Stimulated activated CD8-positive, alpha-beta memory T cell treated with anti-CD3 and anti-CD28 coated beads, Interleukin-4, amount 100 ng/mL, for 1 hour (primary cell): ENCODE measurements at places on chromosomes 2 and 18.

GRCh38 chr2:10331027-10331701 lies 28.5 kb downstream of the HPCAL1 start:
- DNase-seq = no peak

DNA sequence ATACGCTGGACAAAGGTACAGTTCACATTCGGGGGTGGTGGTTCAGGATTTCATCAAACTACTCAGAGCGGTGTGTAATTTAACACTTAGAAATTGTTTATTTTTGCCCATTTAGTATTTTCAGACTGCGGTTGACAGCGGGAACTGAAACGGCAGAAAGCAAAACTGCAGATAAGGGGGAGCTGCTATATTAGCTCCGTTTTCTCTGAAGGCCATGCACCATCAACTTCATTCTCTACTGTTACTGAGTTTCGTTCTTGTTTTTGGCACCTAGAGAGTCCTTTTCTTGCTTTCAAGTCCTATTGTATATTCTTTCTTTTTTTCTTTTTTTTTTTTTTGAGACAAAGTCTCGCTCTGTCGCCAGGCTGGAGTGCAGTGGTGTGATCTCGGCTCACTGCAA lies 121.5 kb upstream of the SP3 start:
- no peak for DNase-seq

- no peak for DNase-seq
Observed at GRCh38 chr18:28820353-28820752, 643.4 kb upstream of the CDH2 start.

DNA sequence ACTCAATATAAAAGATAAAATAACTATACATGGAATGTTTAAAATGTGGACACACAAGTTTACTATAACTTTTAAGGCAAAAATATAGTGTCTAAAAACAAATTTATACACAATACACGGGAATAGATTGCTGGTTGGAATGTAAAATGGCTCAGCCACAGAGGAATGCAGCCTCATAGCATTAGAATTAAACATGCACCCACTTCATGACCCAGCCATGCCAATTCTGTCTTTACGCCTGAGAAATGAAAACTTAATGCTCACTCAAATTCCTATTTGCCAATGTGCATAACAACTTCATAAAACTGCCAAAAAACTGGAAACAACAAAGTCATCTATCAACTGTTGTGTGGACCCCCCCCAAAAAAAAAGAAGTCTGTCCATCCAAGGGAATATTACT lies 1006.6 kb upstream of the POU3F3 start:
- DNase-seq = no peak

DNA sequence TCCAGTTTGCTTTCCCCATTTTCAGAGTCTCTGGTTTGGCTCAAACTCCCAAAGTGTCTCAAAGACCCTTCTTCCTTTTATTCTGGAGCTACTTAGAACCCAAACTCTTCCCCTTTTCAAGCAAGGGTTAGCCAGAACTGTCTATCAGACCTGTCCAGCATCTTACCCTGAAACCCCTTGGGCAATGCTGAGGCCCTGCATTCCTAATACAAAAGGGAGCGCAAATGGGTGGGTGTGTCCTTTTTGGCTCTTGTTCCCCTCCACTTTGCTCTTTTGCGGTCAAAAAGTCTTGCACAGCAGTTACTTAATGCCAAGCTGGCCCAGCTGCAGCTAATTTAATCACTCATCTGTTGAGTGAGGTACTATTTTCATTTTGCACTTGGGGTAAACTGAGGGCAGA lies 231.2 kb upstream of the FOSL2 start:
- DNase-seq = no peak

DNA sequence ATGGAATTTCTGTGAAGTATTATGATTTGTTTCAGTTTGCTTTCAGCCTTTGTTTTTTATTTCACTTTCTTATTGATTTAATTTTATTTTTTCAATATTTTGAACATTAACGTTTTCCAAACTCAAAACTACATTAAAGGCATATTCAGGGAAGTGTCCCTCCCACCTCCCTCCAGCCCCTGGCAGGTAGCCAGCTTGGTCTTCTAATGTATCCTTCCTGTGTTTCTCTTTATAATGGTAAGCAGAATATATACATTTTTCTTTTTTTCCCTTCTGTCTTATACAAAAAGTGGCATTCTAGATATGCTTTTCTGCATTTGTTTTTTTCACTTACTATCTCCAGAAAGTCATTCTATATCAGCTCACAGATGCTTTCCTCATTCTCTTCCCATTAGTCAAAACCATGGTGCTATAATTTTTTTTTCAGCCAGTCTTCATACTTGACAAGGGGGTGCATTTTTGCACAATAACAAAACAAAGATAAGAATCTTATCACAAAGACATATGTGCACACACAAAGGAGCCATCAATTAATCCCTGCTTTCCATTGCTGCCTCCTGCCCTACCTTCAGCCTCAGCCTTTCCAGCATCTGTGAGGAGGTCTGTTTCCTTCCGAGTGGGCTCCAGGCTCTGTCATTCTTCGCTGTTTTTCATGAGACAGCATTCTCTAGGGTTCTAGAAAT lies 33.7 kb upstream of the TMEM177 start:
- DNase-seq = no peak

DNA sequence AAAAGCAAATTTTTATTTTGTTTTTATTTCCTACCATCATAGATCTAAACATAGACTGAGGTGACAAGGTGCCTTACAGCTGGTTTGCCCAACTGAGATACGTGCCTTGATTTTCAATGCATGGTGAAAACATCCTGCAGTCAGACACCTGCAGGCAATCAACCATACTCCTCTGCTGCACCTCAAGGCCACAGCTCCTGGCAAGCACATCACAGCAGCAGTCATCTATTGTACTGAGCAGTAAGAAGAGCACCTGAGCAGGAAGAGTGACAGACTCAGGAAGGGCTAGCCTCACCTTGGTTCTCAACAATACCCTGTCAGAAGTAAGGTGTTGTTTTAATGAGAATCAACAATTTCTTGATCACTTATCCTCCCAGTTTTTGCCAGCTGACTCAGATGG lies 1206.8 kb upstream of the NRXN1 start:
- no peak for DNase-seq

GRCh38 chr2:120667981-120668380 lies 67.7 kb upstream of the GLI2 start:
- DNase-seq = no peak

GRCh38 chr2:236774171-236774570 lies 204.5 kb downstream of the ACKR3 start:
- no peak for DNase-seq

- no peak for DNase-seq
Observed at GRCh38 chr18:498931-499775, 1.3 kb downstream of the COLEC12 start.

GRCh38 chr18:45739848-45740247 lies 15.9 kb downstream of the SLC14A1 start:
- no peak for DNase-seq

- DNase-seq = no peak
Observed at GRCh38 chr2:168907940-168908662, 7.0 kb downstream of the G6PC2 start.

DNA sequence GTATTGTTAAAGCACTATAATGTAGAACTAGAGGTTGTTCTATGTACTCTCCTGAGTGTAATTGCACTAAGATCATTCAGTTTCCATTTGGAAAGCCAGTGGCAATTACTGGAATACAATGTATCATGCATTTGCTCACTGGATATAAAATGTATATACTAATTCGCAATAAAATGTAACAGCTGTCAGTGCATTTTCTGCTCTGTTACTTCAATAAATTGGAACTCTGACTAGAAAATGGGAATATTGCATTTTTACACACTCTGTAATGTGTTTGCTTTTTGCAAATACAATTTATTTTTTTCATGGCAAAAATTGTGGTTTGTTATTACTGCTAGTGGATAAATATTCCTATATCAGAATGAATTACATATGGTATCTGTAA lies 893.8 kb upstream of the POU3F3 start:
- no peak for DNase-seq

DNA sequence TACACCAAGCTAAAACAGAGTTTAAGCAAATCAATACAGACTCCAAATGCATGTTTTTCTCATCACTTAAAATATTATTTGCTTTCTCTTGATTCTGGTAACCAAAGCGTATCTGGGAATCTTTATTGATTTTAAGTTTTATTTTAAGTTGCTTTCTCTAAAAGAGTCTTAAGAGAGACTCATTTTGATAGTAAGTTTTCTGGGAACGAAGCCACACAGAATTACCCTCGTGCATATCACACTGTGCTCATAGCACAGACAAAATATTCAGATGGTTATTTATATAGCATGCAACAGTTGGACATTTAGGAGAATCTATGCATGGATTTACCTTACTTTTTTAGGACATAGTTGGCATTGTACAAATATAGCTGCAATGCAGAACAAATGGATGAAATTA lies 597.5 kb upstream of the NRXN1 start:
- no peak for DNase-seq

DNA sequence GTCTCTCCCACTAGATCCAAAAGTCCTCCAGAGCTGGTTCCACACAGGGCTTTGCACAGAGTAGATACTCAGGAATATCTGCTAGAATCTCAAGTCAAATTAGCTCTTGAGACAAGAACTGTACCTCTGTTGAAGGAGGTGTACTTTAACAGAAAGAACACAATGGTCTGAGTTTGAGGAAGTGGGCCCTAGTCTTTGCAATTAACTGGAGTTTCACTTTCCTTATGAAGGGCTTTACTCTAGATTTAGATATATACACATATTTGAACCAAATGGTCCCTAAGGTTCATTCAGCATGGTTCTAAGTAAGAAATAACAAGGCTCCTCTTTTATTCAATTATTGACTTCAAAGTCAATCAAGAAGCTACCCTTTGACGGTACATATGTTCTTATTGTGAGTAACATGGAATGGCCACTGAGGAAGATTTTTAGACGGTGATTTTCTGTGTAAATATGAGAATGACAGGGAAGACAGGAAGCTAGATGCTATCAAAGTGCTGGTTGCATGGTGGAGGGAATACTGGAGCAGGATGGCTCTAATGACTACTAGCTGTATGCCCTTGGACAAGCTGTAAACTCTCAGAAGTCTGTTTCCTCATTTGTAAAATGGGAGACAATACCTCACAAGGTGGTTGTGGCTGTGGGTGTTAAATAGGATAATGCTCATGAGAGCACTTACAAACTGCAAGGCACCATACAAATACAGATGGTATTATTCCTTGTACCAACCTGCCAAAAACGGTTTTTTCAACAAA lies 73.5 kb upstream of the SERTAD2 start:
- no peak for DNase-seq

DNA sequence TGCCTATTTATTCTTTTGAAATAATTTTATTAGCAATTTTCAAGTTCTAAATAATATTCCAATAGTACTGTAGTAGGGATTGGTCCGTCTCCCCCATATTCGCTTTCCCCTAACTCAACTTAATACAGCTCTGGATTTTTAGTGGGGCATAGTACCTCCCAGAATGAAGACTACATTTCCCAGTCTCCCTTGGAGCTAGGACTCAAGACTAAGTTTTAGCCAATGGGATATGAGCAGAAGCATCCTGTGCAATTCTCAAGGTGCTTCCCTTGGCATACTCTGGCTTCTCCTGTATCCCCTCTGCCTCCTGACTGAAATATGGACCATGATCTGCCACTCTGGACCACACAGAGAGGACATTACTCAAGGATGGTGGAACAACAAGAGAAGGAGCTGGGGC lies 24.1 kb downstream of the ST3GAL5 start:
- DNase-seq = no peak

GRCh38 chr2:46967990-46968647 lies 52.5 kb upstream of the MCFD2 start:
- no peak for DNase-seq

GRCh38 chr2:45178854-45179253 lies 169.6 kb upstream of the SIX2 start:
- DNase-seq = no peak

GRCh38 chr2:207311316-207312005 lies 145.7 kb upstream of the KLF7 start:
- DNase-seq = no peak

- DNase-seq = no peak
Observed at GRCh38 chr2:105917226-105917625, 172.5 kb downstream of the NCK2 start.

GRCh38 chr18:574149-574860 lies 5.9 kb upstream of the CETN1 start:
- no peak for DNase-seq

DNA sequence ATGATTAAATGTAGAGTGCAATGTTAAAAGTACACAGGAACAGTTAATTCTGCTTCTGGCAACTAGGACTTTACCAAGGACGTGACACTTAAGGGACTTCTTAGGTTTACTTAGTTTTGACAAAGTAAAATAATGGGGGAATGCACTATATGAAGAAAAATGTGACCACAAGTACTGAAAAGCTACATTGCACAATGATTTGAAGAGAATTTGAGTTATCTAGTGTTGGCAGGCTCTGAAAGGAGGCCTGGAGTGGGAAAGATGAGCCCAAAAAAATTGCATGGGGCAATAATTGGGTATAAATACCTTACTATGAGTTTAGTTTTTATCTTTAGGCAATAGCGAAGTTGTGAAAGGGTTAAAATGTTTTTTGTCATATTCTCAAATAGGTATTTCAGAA lies 173.7 kb downstream of the DOK6 start:
- no peak for DNase-seq

GRCh38 chr2:81007104-81007503 lies 702.6 kb upstream of the LRRTM1 start:
- DNase-seq = no peak

DNA sequence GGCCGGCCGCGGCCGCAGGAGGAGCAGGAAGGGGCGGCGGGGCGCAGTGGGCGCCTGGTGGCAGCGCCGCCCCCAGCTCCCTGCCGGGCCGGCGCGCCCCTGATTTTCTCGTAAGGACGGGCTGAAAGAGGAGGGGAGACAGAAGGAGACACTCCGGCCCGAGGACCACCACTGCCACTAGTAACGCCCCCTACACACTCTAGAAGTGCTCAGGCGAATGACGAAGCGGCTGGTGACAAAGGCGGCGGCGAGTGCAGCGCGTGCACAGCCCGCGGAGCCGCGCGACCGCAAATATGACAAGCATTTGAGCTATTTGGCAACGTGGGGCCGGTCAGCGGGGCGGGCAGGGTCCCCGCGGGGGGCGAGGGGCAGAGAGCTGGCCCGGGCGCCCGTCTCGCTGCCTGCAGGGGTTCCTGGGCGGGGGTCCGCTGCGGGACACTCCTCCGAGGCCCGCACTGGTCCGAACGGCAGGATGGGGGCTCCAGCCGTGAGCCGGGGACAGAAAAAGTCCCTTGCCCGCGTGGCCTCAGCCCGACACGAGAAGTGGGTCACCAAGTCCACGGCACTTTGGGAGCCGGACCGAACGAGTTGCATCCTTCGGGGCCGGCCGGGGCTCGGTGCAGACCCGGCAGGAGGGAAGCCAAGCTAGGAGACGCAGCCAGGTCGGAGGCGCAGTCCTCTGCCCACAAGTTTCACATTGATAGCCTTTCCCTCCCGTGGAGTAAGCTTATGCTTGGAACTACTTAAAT lies 524 bp upstream of the SERTAD2 start:
- no peak for DNase-seq
